Prostate gland (tissue), 2 donors: ENCODE measurements at places on chromosomes 16 and 17. TPM values are rescaled to one million over a fixed set of nuclear protein-coding genes. Genes with fewer than 3 reads are reported as not detected.

The GRIN2C gene
- not detected for total RNA-seq

DNA sequence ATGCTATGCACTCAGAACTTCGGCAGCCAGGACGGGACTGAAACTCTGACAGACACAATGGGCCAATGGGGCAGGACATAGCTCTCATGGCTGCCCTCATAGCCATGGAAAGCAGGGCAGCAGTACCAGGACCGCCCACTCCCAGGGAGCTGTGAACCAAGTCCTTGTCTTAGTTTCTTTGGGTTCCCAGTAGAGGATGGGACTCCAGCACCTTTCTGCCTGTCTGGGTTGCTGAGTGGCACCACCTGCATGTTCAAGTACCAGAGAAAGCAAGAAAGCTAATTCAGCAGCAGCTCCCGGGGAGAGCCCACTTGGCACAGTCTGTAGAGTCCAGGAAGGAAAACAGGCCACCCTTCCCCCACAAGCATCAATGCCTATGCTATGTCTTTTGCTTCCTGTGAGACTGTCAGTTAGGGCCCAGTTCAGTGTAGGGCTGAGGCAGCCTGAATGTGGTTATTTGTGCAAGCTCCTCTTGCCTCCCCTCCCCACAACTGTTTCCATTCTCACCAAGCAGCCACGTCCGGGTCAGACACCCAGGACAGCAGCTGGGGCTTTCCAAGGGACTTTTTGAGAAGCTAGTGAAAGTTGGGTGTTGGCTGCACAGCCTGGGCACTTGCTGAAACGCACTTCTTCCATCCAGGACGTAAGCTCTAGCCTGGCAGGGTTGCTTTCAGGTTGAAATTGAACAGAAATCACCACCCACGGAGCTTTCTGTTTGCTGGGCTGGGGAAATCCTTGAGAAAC, 7.8 kb downstream of the SUPT4H1 start:
- no peak for DNase-seq

The MYOCD gene
- 8.5 TPM for total RNA-seq

The HSF5 gene
- 11.5 TPM for total RNA-seq

DNA sequence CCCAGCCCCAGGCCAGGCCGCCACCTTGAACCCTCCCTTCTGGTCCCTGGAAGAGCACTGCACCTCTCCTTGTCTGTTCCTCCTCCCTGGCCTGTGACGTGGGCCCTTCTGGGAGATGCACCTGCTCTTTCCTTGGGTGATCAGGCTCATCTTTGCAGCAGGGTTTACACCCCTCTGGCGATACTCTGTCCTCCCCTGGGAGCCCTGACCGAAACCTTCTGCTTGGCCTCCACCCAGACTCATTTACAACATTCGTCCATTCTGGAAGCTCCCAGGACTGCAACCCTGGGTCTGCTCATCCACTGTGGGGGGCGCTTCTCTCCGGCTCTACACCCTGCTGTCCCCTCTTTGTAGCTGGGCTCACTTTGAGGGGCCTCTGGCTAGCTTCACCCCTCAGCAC, 73.3 kb downstream of the PGS1 start:
- no peak for DNase-seq
